Caco-2 (cell line): ENCODE measurements at places on chromosomes 7 and 10. TPM values are rescaled to one million over a fixed set of nuclear protein-coding genes. Genes with fewer than 3 reads are reported as not detected.

GRCh38 chr7:70457883-70458680 lies 673.9 kb upstream of the GALNT17 start:
- DNase-seq, result no peak

DNA sequence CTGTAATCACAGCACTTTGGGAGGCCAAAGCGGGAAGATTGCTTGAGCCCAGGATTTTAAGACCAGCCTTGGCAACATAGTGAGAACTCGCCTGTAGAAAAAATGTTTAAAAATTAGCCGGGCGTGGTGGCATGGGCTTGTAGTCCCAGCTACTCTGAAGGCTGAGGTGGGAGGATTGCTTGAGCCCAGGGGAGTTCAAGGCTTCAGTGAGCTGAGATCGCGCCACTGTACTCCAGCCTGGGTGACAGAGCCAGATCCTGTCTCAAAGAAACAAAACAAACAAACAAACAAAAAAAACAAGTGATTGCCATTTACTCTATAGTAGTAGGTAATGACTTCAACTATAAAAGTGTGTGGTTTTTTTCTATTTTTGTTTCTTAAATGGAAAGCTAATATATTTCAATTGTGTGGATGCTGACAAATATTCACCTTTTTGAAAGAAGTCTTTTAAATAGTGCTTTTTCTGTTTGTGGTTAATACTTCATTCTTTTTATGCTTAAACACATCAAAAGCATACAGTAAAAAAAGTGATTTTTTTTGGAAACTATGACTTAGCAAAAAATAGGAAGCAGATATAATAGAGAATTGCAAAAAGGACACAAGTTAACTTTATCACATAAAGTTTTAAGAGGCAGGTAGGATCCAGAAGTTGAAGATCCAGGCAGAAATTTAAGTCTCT lies 48.4 kb downstream of the ZNF277 start:
- DNase-seq, result no peak

DNA sequence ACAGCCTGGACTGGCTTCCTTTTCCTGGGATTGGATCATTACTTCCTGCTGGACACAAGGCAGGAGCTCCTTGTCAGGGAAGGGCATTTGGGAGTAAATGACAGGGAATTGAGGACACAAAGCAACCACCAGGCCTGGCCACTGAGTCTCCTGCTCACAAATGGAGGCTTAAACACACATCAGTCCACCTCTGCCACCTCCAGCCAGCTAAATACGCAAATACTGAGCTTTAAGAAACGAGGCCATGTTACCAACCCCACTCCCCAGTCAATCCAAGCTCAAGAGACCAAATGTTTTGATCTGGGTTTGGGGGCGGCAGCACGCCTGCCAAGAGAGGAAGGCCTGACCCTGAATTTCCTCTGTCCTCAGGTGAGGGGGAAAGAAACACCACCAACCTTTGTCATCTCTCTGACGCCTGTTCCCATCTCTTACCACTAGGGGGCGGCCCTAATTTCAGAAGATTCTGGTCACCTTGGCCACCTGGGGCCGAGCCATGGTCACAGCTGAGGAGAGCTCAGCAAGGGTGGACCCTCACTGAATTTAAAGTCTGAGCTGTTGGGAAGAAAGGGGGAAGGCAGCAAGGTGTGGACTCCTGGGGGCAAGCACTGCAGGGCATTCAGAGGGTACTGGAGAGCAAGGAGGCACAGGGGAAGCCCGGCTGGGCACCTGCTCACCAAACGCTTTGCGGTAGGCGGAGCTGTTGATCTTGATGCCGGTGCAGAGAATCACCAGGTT lies 16.5 kb downstream of the AIFM2 start:
- peak; percentile 87 for DNase-seq

DNA sequence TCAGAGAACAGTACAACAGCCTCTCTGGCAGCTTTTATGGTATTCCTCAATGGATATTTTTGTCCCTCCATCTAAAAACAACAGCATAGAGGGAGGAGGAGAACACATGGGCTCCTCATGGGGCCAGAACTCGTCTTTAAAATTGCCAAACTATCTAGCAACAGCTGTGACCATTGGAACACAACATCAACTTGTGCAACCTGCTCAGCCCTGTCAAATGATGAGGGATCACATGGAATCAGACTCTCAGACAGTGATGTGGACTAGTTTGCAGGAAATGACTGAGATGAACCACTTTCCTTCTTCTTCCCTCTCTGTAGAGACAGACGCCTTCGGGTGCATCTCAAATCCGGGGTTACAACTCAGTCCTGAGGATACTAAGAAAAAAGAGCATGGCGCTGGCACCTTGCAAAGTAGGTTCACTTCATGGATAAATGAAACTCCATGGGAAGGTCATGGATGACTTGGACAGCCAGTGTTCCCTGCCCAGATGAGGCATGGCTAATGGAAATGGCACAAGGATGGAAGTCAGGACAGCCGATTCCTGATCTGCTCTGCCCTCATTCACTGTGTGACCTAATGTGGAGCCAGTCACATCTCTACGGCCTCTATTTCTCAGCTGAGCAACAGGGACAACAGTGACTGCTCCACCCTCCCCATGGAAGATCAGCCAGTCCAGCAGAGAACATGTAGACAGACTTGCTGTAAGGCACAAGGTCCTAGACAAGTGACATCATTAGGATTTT lies 24.6 kb upstream of the DGKI start:
- DNase-seq, result no peak

DNA sequence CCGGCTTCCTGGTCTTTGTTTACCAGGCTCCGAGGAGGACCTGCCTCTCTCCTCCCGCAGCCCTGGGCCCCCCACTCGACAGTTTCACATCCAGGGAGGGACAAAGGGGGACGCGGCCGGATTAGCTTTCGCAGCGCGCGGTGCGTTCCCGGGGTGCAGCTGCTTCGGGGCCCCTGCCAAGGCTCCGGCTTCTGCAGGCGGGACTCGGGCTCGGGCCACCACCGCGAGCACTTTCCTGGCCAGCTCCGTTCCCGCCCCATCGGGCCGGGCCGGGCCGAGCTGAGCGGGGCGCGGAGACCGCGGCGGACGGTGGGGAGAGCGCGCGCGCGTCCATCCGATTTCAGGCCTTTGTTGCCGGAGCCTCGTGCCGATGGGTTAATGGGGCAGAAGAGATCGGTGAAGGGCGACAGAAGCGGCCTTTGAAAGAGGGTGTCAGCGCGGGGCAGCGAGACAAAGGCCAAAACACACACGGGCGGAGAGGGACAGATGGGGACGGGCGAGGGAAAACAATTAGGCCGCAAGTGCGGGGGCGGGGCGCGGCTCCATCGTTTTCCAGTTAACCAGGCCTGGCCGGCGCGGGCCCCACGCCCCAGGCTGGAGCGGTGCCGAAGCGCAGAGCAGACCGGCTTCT lies 8.5 kb upstream of the UNCX start:
- DNase-seq, result no peak

DNA sequence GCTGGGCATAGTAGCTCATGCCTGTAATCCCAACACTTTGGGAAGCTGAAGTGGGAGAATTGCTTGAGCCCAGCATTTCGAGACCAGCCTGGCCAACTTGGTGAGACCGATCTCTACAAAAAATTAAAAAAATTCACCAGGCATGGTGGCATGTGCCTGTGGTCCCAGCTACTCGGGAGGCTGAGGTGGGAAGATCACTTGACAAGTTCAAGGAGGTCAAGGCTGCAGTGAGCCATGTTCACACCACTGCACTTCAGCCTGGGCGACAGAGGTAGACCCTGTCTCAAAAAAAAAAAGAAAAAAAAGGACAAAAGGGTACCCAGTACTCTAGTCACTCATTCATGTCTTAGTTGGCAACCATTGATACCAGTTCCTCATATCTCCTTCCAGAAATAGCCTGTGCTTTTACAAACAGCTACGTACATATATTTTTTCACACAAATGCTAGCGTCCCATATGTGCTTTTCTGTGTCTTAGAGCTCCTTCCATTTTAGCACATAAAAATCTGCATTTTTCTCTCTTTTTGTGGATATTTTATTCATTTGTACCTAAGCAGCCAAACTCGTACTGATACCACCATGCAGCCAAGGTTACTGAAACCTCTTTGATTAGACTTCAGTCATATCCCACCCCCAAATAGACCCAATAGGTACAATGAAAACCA lies 5.5 kb downstream of the ABCC2 start:
- DNase-seq, result no peak

DNA sequence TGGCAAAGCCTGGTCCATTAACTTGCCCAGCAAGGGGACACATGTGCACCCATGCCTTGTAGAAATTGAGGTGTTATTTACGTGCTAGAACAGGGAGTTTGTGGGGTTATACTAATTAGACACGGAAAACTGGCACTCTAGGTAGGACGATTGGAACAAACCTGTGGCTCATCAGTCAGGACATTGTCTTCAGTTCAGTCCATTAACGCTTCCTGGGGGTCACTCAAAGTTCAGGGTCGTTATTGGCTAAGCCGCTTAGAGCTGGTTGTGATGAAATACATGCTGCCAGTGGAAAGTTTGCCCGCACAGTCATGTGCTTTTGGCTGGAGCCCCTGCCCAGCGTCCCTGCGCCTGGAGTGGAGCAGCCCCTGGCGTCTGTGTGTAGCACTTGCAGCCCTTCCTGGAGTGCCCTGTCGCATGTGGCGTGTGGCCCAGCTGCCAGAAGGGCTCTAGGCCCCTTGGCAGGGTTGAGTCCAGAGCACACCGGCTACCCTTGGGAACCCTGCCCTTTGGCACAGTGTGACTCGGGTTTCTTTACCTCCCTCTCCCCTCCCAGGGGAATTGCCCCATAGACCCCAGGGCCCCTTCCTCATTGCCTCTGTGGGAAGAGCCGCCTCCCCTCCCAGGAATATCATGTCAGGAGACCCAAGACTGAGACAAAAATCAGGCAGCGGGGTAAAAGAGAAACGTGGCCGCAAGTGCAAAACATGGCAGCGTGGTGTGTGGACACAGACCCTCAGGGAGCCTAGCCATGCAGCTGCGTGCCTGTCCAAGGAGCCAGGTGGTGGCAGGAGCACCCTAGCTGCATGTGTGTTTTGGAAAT lies 9.8 kb downstream of the ZNF775 start:
- DNase-seq, result no peak

DNA sequence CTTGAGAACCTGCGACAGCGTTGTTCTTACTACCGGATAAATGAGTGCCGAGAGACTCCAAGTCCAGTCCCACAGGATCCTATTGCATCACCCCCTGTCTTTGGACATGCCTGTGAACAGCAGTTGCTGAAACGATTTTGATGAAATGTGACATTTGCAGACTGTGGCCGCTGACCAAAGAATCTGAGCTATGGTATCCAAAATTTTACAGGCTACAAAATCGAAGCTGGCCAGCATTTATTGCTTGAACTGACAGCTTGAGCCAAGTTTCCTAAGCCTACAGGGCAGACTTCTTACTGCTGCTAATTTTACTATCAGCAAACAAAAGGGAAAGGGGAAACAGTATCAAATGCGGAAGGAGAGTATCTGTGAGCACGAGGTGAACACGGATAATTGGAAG lies 12.1 kb upstream of the NPVF start:
- no peak for DNase-seq

GRCh38 chr7:1313613-1314012 lies 80.9 kb downstream of the UNCX start:
- DNase-seq, result no peak

DNA sequence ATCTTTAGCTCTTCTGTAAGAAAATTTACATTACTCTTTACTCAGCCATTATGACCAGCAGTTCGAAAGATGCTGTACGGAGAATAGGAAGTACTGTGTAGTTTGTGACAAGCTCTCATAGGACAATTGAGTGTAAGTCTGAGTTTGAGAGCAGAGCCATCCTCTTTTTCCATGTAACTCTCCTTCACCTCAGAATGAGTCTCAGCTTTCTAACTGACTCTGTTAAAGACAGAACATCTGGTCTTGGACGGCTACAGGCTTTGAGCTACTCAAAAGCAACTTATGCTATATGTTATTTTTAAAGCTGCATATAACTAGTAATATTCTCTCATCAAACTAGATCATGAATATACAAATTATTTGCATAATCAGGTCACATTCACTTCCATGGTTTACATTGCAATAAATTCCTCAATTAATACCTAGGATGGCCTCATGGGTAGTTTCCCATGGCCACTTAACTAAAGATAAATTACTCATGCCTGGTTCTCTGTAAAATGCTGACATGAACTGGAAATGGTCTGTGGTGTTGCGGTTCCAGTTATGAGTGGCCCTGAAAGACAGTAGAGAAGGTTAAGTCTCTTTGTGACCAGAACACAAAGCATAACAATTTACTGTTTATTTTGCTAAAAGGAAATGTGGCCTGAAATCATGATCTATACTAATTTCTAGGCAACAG lies 358.7 kb downstream of the PHF14 start:
- no peak for DNase-seq

DNA sequence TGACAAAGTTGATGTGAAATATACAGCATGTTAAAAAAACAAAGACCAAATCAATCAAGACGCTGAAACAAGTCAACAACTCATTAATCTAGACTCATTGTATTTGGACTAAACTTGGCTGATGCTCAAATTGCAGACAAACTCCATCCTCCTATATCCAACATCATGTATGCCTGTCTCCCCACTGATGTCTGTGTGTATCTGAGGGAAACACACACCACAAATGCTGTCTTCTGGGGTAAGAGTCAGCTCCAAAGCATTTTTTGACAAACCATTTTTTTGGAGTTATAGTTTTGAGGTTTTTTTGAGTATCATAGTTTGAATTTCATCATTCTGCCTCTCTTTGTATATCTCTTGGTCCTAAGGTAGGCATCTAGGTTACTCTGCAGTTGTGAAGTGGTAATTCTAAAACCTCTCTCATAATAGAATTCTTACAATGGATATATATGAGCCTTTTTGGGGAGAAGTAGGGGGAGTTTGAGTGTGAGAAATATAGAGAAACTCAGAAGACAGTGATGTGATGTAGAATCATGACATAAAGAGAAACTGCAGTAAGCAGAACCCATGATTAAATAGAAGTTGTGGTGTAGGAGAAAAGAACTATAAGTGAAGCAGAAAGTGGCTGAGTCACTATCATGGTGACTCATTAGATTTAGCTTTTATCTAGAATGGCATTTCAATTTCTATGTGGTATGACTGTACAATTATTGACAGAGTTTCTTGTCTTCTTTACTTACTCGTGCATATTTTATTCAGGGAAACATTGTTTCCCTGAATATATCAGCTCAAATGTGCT lies 1531.1 kb upstream of the LRRTM3 start:
- DNase-seq, result no peak

- DNase-seq, result no peak
These were observed 132.0 kb downstream of the ST7 start for GRCh38 chr7:117085275-117085674.

Gene LLCFC1
- not detected in 2 replicates for total RNA-seq

Gene ACSM6
- not detected in 2 replicates for total RNA-seq

Gene ITIH5
- total RNA-seq, result 0.18 and 0.51 TPM in 2 replicates

Gene FKBP6
- total RNA-seq, result not detected in 2 replicates

Gene NPTX2
- not detected in 2 replicates for total RNA-seq

Gene CDNF
- total RNA-seq, result 3.4 and 3.9 TPM in 2 replicates

Gene KNDC1
- total RNA-seq, result 1.5 and 3.2 TPM in 2 replicates

Gene PAX2
- total RNA-seq, result 0.30 and 0.45 TPM in 2 replicates

Gene ERVW-1
- total RNA-seq, result 0.51 TPM in 1 of 2 replicates, not detected in the other

Gene AKR1C8
- total RNA-seq, result not detected in 2 replicates

Gene ZNF22
- 46.5 and 60.8 TPM in 2 replicates for total RNA-seq

Gene TMEM196
- not detected in 2 replicates for total RNA-seq

Gene PAPOLB
- total RNA-seq, result not detected in 2 replicates

Gene PPP1R17
- total RNA-seq, result not detected in 2 replicates
